ENCODE measurements at places on chromosomes 2 and 18. TPM values are rescaled to one million over a fixed set of nuclear protein-coding genes. Genes with fewer than 3 reads are reported as not detected.

PLGLB2 gene
- total RNA-seq, result 0.59 TPM

GALNT5 gene
- not detected for total RNA-seq

SLC4A3 gene
- total RNA-seq, result 0.13 TPM

KLHL30 gene
- total RNA-seq, result not detected

UPP2 gene
- not detected for total RNA-seq

HOXD1 gene
- not detected for total RNA-seq
